Left renal cortex interstitium (tissue), 4 donors: ENCODE measurements at places on chromosomes 16 and 17.

GRCh38 chr17:67435786-67436185 lies 58.7 kb downstream of the PITPNC1 start:
- no peak for DNase-seq

- DNase-seq: no peak
Measured at GRCh38 chr17:6508016-6508415, 48.3 kb downstream of the PITPNM3 start.

GRCh38 chr17:55224746-55225145 lies 40.0 kb upstream of the HLF start:
- no peak for DNase-seq

- DNase-seq: no peak
Measured at GRCh38 chr17:27919079-27919478, 25.9 kb upstream of the LYRM9 start.

- DNase-seq: no peak
Measured at GRCh38 chr17:60557805-60558204, 31.8 kb upstream of the APPBP2 start.

- DNase-seq: no peak
Measured at GRCh38 chr17:49518346-49519078, 23.4 kb downstream of the NGFR start.

DNA sequence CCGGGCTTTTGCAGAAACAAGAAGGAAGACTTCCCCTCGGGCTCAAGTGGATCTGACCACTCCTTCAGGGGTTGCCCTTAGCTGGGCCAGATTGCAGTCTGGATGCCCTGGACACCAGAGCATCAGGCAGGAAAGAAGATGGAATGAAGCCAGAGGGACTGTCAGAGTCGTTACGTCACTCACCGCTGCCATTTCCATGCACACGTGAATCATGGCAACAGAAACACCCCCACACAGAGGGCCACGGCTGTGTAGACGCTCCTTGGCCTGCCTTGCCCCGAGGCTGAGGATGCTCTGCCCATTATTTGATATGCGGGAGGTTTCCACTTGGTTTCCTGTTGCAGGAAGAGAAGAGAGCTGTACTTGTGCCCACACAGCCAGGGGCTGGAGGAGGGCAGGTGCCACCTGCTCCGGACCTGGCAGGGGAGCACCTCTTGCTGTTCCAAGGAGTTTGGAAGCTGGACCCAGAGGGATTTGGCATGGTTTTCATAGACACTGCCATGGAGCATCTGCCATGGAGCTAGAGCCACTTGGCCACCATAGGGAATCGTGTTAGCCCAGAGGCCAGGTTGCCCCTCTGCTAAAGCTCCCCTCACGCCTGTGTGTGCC lies 29.4 kb downstream of the RBFOX3 start:
- DNase-seq: no peak

DNA sequence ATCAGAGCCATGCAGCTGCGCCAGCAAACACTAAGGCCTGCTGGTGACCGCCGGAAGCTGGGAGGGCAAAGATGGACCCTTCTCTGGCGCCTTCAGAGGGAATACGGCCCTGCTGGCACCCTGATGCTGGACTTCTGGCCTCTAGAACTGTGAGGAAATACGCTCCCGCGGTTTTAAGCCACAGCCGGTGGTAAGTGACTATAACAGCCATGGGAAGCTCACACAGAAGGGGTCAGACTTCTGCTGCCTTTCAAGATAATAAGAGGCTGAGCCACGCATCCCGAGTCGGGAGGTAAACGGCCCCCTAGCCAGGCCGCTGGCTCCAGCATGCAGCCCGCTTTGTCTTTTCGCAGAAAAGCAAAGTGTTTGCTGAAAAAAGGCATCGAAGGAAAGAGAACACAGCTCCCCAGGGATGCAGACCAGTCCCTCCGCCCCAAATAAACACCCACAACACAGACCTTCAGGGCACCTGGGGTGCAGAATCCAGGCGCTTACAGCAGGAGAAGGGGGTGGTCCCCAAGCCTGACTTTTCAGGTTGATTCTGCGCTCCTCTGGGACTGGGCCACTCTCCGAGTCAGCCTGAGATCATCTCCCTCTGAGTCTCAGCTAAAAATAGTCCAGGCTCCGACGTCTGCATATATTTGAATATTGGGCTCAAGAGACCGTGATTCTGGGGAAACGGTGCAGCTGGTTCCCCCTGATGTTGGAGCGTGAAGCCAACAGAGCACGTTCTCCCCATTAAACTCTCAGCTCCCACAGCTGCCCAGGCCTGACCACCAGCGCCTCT lies 89.7 kb downstream of the MGAT5B start:
- DNase-seq: no peak

DNA sequence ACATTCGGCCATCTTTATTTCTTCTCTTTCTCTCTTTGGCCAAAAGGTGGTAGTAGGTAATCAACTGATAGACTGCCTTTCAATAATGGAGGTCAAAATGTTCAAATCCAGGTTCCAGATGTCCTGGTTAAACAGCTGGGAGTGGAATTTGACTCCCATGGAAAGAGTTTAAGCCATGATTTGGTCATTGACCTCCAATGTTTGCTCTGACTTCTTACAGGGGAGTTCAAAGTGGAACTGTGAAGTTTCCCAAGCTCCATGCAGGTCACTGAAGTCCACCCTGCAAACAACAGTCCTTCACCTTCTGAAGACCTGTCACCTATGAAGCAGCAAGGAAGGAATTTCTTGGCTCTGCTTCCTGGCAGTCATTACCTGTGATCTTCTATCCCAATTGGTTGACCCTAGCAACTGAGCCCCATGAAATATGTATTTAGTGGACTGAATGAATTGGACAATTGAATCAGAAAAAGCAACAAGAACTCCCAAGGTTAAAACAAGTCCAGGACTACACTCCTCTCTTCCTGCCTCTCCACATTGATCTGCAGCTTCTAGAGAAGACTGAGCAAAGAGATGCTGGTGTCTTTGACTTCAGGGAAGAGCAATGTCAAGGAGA lies 28.0 kb upstream of the SOX9 start:
- DNase-seq: no peak

GRCh38 chr16:46884513-46885293 lies 541 bp downstream of the GPT2 start:
- no peak for DNase-seq

DNA sequence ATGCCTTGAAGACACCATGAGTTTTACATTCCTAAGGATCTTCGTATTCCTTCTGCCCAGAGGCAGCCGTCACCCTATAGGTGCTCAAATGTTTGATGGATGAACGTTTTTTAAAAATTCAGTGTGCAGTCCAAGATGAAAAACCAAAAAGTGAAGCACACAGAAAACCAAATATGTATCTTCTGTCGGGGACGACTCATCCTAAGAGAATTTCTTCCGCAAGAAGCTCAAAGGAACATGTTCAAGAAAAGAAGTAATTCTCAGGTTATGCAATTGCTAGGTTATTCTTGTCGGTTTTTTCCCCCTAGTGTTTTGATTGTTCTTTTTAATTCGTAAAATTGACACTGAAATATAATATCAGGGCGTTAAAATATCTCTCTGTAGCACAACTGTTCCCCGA lies 1.4 kb downstream of the CENPV start:
- no peak for DNase-seq

DNA sequence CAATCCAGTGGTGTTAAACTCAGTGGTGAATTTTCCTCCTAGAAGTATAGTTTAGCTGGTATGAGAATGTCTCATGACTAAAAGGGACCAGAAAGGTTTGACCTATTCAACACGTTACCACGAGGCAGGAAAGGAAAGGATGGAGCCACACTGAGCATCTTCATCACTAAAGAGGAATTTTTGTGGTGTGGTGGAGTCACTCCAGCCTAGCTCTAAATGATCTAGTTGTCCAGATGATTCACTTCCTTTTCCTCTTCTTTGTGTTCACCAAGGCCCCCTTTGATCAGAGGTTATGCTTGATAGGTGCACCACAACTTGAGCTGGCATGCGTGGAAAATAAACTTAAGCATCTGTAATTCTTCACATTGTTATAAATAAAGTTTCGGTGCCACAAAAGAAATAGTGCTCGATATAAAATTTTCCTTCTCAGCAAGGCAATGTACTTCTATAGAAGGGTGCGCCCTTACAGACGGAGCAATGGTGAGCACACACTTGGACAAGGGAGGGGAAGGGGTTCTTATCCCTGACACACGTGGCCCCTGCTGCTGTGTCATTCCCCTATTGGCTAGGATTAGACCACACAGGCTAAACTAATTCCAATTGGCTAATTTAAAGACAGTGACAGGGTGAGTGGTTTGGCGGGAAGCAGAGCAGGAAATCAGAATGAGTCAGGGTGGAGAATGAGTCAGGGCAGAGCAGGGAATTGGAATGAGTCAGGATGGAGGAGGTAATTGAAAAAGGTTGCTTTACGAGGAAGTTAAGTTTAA lies 254.6 kb downstream of the HS3ST3A1 start:
- no peak for DNase-seq

DNA sequence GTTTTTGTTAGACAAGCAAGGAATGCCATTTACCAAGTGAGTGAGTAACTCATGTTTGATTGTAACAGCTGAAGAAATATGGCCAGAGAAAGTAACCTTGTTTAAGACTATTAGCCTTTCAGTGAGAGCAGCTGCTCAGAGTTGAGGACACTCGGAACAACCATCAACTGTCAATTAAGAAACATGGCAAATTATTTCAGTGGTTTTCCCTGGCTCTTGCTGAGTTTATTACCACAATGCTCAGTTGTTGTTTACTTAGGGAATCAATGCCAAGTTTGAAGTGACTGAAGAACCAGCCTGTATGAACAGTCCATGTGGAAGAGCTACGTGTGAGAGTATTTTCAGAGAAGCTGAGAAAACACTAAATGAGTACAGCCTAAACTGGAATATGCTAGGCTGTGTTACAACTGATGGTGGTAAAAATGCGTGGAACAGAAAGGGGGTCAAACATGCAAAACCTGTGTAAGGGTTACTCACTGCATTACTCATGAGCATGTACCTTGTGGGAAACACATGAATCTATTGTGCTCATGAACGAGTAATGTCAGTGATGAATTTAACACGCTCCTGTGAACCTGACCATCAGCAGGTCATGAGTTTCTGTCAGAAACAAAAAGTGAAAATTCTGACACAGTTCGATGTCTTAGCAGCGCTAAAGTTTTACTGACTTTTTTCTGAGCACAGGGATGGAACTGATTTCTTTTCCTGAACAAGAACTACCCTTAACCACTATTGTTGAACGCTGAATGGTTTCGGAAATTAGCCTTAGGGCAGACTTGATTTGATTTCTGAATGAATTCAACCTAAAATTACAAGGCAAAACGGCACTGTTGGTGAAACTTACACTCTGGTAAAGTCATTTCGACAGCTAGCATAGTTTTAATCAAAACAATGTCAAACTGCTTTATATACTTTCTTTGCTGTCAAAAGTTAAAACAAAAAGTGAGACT lies 33.5 kb downstream of the GNA13 start:
- no peak for DNase-seq

DNA sequence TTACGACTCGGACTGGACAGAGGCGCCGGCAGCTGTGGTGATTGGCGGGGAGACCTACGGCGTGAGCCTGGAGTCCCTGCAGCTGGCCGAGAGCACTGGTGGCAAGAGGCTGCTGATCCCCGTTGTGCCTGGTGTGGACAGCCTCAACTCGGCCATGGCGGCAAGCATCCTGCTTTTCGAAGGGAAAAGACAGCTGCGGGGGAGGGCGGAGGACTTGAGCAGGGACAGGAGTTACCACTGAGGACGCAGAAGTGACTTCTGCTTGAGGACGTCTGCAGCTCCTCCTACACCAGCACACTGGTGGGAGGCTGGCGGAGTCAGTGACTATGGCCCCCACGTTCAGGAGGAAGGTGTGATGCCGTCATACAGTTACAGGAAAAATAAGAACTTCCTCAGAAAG lies 9.7 kb downstream of the MRM3 start:
- no peak for DNase-seq

DNA sequence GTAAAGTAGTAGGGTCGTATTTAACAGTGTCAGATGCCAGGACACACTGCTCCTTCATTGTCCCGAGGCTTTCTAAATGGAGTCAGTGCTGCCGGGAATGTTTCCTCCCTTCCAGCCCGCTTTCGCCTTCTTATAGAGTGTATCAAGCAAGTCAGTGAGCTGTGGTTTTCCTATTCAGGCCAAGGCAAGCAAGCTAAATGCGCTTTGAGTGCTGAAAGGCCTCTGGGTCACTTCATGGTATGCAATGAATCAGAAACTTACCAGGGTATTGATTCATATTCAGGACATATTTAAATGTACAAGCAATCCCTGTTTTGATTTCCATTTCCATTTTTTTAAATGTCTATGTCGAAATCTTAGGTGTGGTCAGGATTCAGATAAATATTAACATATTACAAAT lies 327.9 kb upstream of the SOX9 start:
- DNase-seq: no peak

DNA sequence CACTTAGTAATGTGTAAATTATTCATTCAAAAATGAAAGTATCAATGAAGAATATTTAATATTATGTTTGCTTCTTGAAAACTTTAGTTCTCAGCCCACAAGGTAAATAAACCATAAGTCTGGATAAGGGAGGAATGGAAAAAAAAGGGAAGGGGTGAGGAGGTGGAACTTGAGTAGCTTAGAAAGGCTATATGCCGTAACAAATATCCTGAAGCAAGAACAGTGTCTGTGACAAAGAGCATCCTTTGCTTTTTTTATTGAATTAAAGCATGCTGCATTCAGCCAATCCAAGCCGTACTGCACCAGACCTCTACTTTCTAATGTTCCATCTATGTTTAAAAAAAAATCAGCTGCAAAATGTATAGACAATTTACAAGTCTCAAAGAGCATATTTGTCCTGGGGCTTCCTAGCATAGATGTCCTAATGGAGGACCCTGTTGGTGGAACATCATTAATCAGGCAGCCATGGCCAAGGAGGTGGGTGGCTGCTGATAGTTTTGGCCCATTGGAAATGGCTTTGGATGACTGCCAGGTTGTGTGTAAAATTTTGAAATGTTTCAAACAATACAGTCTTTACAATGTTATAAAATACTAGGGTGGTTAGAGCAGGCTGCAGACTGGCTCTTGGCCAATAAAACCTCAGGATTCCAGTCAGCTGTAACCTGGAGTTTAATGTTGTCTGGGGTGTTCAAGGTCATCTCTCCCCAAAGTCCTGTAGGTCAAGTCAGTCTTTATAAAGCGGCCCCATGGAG lies 895.8 kb upstream of the SOX9 start:
- no peak for DNase-seq

- no peak for DNase-seq
Measured at GRCh38 chr16:87416826-87417527, 24.8 kb downstream of the MAP1LC3B start.

DNA sequence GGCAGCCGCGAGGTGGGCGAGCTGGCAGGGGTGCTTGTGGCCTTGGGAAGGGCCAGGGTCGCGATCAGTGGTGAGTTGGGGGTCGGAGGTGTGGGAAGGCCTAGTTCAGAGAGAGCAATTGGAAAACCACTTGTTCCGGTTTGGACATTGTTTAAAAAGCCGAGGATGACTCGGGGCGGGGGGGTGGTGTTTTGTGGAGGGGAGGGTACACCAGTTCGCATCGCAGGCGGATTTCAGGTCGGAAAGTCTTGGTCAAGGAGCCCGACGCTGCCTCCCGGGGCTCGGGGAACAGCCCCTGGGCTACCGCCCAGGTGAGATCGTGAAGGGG lies 66.4 kb downstream of the KPNA2 start:
- peak; percentile 37 for DNase-seq

- DNase-seq: no peak
Measured at GRCh38 chr16:56332464-56333079, 92.8 kb downstream of the AMFR start.
